Midbrain (tissue), 1 donor: ENCODE measurements at places on chromosomes 4 and X.

DNA sequence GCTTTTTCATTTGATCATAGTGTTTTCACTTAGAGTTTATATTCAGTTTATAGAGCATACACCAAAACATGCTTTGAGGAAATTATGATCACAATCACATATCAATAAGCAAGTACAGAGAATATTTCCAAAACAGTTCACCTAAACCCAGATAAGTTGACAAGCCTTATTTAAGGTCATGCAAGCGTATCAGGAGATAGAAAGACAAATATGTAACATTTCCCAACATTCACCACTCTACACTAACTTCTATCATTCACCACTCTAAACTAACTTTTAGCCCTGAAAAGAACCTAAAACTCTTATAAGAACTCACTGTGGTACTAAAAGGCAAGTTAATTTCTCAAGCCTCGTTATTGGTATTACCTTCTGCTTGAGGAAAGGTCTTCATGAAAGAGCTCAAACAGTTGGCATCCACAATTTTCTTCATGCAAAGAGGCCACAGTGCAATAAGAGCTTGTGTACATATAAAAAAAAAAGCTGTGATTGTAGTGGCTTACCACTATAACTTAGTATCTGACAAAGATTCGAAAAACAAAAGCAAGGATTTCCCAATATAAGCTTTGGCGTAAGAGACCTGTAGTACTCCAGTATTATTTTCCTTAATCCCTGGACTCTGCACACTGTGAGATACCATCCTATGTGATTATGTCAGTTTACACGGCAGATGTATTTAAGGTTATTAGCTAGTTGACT, 903.3 kb downstream of the STIM2 start:
- DNase-seq = no peak

DNA sequence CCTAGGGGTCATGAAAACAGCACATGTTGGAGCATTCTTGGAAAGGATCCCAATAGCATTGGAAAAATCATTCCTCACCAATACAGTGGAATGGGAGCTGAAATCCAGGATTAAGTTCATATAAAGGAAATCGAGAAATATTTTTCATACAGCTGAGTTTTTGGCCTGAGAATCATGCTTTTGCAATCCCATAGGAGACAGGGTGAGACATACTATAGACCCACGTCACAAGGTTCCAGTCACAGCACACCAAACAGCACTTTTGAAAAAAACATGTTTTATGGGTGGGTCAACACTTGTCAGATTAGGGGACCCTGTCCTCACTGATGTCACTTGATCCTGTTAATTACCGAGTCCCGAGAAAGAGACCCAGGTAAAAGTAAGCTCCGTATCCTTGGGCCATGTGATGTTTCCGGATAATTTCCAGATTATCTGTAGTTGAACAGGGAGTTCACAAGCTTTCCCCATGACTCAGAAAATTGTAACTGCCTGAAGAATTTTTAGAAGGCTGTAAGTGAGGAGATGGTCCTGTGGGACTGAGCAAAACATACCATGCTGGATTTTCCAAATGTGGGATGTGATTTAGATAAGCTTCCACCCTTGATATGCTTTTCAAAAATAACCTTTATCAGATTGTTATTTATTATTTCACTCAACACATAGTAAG, 80.9 kb upstream of the TLR3 start:
- DNase-seq = no peak

DNA sequence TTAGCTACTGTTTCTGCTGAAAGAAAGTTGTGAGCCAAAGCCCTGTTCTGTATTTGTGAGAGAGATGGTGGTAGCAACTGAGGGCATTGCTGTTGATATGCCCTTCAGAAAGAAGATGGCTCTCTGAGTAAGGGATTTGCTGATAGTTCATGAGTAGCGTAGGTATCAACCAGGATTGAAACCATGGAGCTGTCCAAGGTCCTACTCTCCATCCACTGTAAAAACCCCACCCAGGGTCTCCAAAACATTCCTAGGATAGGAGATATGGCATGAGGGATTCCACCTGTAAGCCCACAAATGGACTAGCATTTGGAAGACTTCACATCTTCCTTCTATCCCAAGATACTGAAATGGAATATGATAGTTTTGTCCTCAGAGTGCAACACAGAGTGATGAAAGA, 277.1 kb upstream of the PRKX start:
- no peak for DNase-seq

GRCh38 chr4:69196209-69196965, 18.2 kb downstream of the UGT2B11 start:
- no peak for DNase-seq

GRCh38 chr4:188194421-188194820, 55.2 kb downstream of the TRIML1 start:
- no peak for DNase-seq

GRCh38 chr4:90118527-90119195, 8.5 kb upstream of the CCSER1 start:
- DNase-seq = no peak
